ENCODE measurements at places on chromosomes 5 and 9. TPM values are rescaled to one million over a fixed set of nuclear protein-coding genes. Genes with fewer than 3 reads are reported as not detected.

The PLAC8L1 gene
- total RNA-seq: not detected

The ADGRV1 gene
- total RNA-seq: 0.66 TPM

The CDH10 gene
- total RNA-seq: not detected

The FBP2 gene
- total RNA-seq: not detected

The LCN9 gene
- total RNA-seq: not detected
